ENCODE measurements at places on chromosomes 6 and 20.

DNA sequence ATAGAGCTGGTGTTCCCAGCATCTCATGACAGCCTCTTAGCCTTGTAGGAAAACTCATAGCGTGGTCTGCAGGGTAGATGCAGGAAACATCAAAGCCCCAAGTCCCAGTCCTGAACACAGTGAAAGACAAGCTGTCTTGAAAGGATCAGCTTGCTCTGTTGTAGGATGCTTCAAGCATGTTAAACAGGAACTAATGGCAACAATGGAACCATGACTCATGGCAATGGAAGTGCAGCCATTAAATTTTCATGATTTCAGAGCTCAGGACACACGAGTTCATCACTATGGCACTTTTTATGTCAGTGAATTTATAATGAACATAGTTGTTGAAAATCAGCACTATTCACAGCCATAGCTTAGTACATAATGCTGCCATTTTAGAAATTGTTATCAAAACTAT, 367.7 kb downstream of the KIF16B start:
- no peak for DNase-seq

DNA sequence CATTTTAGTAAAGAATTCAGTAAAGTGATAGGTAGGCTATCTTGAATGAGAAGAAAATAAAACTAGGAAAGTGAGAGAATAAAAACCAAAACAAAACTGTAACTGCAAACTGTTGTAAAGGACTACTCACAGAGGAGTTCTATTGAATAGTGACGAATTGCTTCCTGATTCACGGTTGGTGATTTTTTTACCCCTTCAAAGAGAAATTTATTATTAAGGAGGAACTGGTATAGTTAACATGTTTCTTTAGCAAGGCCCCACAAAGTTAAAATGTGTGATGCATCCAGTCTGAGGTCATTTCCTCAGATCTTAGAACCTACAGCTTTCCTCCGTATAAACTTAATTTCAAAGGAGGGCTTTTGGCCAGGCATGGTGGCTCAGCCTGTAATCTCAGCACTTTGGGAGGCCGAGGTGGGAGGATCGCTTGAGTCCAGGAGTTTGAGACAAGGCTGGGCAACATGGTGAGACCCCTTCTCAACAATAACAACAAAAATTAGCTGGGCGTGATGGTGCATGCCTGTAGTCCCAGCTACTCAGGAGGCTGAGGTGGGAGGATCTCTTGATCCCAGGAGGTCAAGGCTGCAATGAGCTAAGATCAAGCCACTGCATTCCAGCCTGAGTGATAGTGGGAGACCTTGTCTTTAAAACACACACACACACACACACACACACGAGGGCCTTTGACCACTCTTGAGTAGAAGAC, 8.3 kb downstream of the PRDM1 start:
- DNase-seq, result no peak

GRCh38 chr20:61896058-61896961, 169.4 kb downstream of the TAF4 start:
- peak; percentile 71 for DNase-seq

- no peak for DNase-seq
Observed at GRCh38 chr6:134954272-134955000, 4.5 kb upstream of the ALDH8A1 start.

- no peak for DNase-seq
Observed at GRCh38 chr20:18921291-18921690, 107.7 kb downstream of the SCP2D1 start.

- peak; percentile 51 for DNase-seq
Observed at GRCh38 chr20:43667341-43668132, 623 bp downstream of the MYBL2 start.

DNA sequence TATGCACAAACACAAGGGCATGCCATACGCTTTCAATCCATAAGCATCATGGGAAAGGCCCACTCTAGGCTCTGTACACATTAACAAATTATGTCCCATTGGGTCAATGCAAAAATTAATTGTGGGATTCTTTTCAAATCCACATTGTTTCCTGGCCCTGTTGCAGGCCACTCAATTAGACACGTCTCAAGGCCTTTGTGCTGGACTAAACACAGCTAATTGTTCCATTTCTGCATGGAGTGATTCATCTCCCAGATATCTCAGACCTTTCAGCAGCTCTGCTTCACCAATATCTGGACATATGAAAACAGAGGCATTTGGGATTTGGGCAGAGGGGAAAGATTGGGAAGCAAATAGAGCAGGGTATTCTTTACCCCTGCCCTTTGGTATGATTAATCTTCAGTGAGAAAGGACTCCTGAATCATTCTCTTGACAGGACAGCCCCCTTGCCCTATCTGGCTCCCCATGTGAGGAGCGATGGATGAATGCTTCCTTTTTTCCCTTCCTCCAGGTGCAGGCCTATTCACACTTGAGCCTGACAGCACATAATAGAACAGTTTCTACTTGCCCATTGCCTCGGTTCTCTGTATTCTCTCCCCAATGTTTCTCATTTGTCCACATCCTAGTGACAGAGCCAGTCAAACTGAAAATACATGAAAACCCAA, 547.6 kb downstream of the HAO1 start:
- no peak for DNase-seq

DNA sequence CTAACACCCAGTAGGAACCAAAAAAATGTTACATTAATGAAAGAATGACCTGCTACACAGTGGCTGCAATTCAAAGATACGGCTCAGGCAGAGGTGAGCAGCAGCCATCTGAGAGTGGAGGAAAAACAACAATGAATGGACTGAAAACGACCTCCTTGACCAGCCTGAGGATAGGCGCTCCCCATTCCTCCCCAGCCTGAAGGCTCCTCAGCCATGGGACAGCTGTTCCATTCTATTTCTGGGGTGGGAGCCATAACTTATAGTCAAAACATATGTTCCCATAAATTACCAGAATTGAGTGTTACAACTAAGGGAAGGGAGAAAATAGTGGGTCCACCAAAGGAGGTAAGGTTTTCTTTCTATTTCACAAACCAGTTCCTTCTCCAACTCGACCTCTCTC, 27.2 kb downstream of the FYN start:
- no peak for DNase-seq

- no peak for DNase-seq
Observed at GRCh38 chr6:87789198-87789899, 87.3 kb upstream of the AKIRIN2 start.

DNA sequence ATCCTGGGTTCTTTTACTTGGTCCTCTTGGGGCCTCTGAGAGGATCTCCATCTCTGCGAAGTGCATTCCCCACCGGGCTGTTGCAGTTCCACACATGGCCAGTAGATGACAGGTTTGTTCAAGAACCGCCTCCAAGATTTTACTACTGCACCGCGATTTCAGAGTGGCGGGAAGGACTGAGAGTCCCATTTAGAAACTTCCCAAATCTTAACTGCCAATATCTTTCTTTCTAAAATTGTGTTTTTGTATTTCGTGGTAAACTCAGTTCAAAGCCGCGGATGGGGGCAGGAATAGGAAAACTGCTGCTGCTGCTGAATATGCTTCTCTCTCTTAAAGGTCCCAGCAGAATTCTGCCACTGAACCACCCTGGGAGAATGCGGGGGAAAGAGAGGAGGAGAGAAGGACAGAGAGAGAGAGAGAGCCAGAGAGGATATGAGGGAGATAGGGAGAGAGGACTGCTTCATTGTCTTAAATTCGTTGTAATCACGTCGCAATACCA, 8.6 kb upstream of the BTNL2 start:
- peak; percentile 75 for DNase-seq

- no peak for DNase-seq
Observed at GRCh38 chr20:64271636-64272035, 16.1 kb downstream of the PCMTD2 start.

- peak; percentile 26 for DNase-seq
Observed at GRCh38 chr6:4732691-4733315, 43.4 kb upstream of the CDYL start.

DNA sequence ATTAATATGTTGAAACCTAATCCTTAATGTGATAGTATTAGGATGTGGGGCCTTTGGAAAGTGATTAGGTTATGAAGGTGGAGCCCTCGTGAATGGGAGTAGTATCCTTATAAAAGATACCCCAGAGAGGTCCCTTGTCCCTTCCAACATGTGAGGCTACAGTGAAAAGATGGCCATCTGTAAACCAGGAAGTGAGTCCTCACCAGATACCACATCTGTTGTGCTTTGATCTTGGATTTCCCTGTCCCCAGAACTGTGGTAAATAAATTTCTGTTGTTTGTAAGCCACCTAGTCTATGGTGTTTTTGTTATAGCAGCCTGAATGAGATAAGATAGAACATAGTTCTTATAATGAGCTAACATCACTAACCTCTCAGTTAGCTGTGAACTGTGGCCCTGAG, 16.6 kb upstream of the CALHM6 start:
- DNase-seq, result no peak

DNA sequence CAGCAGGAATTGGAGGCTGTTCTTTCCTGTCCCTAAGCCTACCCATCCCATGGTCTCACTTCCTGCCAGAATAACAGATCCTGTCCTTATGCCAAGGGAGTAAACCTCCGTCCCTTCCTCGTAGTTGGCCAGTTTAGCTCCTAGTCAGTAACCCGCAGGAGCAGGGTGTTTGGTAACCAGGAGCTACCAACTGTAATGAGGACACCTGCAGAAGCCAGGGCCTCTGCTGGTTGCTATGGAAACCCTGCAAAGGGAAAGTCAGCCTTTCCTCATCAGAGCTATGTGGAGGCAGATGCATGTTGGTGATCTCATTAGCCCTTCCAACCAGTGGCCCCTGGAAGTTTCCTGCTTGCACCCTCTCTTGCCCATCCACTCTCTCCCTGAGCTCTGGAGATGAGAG, 368.2 kb upstream of the SULF2 start:
- peak; percentile 51 for DNase-seq

GRCh38 chr20:62899633-62900051, 26.7 kb downstream of the DIDO1 start:
- DNase-seq, result no peak

GRCh38 chr6:125519367-125519766, 217.6 kb upstream of the HDDC2 start:
- no peak for DNase-seq

DNA sequence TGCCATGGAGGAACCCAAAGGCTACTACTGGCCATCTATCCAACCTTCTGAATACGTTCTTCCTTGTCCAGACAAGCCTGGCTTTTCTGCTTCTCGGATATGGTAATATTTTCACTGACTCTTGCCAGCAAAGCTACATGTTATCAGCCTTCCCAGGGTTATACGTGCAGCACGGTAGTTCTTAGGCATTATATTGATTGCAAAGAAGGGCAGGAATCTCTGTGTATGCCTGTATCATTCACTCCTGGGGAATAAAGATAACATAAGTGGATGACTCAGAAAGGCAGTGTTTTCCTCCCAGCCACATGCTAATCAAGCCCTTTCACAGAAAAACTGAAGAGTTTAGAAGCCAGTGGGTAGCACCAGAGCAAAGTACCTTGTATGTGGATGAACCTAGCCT, 98.7 kb downstream of the ADGRG6 start:
- DNase-seq, result no peak

DNA sequence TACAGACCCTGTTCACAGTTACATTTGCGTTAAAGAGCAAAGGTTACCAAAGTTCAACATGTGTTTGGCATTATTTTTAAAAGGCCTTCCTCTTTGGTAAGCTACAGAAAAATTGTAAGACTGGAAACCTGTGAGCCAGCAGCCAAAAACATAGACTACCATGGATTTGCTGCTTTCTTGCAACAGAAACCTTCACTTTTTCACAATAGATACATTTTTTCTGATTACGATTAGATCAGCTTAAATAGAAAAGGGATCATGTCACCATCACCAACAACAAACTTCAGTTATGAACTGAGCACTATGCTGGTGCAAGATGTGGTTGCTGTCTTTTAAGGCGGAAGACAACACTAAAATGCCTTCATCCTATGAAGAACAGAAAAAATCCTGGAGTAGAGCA, 112.3 kb upstream of the MARCKS start:
- no peak for DNase-seq

DNA sequence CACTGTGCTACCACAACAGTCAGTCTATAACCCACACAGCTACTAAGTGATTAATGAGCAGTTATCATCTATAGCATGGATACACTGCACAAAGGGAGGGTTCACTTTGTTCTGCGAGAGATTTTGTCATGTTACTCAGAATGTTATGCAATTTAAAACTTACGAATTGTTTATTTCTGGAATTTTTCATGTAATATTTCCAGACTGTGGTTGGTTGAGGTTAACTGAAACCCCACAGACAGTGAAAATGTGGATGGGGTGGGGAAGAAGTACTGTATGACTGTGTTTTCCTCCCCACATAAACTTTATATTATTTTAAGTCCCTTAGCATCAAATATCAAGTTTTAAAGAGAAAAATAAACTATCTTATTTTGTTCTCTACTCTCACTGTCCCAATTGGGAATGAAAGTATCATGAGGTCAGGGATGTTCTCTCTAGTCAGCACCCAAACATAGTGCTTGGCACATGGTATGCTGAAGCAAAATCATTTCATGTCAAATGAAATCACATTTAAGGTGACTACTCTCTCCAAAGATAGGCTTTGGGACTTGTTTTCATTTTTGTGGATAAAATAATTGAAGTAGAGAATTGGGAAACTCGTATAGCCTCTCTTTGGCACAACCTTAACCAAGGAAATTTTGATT, 25.4 kb downstream of the DOP1A start:
- no peak for DNase-seq

GRCh38 chr6:152229330-152229729, 407.8 kb downstream of the SYNE1 start:
- DNase-seq, result no peak

DNA sequence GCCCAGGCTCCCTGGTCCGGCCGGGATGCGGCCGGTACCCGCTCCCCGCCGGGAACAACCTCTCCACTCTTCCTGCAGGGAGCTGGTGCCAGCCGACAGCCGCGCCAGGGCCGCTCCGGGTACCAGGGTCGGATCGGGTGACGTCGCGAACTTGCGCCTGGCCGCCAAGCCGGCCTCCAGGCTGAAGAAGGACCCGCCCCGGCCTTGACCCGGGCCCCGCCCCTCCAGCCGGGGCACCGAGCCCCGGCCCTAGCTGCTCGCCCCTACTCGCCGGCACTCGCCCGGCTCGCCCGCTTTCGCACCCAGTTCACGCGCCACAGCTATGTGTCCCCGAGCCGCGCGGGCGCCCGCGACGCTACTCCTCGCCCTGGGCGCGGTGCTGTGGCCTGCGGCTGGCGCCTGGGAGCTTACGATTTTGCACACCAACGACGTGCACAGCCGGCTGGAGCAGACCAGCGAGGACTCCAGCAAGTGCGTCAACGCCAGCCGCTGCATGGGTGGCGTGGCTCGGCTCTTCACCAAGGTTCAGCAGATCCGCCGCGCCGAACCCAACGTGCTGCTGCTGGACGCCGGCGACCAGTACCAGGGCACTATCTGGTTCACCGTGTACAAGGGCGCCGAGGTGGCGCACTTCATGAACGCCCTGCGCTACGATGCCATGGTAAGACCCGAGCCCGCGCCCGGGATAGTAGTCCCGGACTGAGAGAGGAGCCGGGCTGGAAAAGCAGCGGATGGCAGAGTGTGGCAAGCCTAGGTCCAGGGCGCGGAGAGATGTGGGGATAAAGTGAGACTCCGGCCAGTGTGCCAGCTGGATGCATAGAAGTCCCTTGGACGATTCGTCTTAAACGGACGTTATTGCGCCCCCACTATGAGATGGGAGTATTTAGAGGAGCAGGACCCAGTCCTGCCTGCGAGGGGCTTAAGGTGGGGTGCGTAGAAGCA, at the start of gene NT5E:
Gene NT5E (plus strand): TSS at position 266 of the 942 bp plus-strand sequence. CDS start 57 bp downstream, at position 323.
- peak; percentile 61 for DNase-seq

Measured in RPMI8226 (cell line).